ENCODE measurements at places on chromosomes 2 and 18.
A peak's percentile ranks its signal among the peaks of the same experiment; 100 is the strongest.

- no peak for DNase-seq
These were observed 60.4 kb downstream of the C18orf63 start for GRCh38 chr18:74375999-74376398.

GRCh38 chr18:79878741-79879378 is 72.6 kb downstream of the SLC66A2 start:
- DNase-seq, result no peak

- DNase-seq, result no peak
These were observed at the start of gene FBXO41 for GRCh38 chr2:73284296-73285158. TSS of gene FBXO41 (minus strand) at chr2:73284478. CDS start at chr2:73269630, 14,848 bp downstream.

GRCh38 chr18:74139411-74139810 is 8.2 kb downstream of the FBXO15 start:
- DNase-seq, result no peak

GRCh38 chr2:200305797-200306195 is 697 bp upstream of the SPATS2L start:
- DNase-seq, result no peak

GRCh38 chr18:46281185-46282176 is 177.3 kb downstream of the HAUS1 start:
- peak; percentile 9 for DNase-seq

GRCh38 chr2:235859651-235860050 is 308.5 kb downstream of the GBX2 start:
- DNase-seq, result no peak

GRCh38 chr2:27133905-27134780 is at the start of gene PREB:
TSS of gene PREB (minus strand) at chr2:27134636. CDS start at chr2:27134421, 215 bp downstream.
- peak; percentile 85 for DNase-seq

- DNase-seq, result no peak
These were observed 379.9 kb downstream of the LPIN1 start for GRCh38 chr2:12126318-12126717.
